ENCODE measurements at places on chromosomes 1 and 21.

DNA sequence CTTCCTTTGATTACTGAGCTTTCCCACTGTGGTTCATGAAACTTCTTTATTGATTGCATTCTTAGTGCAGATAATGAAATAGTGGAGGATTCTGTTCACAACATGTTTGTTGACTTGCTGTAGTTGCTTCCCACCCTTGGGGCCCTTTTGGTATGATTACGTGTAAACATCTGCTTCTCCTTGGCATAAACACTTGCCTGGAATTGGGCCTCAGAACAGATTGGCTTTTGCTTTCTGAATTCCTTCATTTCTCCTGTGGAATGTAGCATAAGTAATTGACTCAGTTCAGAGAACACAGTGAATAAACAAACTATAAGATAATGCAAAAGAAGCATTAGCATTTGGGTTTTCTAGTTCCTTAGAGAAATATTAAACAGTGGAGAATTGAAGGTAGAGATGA, 59.5 kb upstream of the LAMC2 start:
- no peak for DNase-seq

GRCh38 chr1:7516341-7516740, 254.8 kb upstream of the VAMP3 start:
- DNase-seq = no peak

GRCh38 chr21:23809573-23809972, 1797.7 kb downstream of the MRPL39 start:
- no peak for DNase-seq

DNA sequence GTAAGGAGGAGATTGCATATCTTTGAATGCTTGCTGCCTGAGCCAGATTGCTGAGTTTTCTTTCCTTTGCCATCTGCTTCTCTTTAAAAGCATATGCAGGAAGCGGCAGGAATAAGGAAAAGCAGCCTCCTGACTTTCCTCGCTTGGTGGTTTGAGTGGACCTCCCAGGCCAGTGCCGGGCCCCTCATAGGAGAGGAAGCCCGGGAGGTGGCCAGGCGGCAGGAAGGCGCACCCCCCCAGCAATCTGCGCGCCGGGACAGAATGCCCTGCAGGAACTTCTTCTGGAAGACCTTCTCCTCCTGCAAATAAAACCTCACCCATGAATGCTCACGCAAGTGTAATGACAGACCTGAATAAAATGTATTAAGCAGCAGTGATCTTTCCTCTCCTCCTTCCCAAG, 1.5 kb downstream of the CORT start:
- DNase-seq = no peak

DNA sequence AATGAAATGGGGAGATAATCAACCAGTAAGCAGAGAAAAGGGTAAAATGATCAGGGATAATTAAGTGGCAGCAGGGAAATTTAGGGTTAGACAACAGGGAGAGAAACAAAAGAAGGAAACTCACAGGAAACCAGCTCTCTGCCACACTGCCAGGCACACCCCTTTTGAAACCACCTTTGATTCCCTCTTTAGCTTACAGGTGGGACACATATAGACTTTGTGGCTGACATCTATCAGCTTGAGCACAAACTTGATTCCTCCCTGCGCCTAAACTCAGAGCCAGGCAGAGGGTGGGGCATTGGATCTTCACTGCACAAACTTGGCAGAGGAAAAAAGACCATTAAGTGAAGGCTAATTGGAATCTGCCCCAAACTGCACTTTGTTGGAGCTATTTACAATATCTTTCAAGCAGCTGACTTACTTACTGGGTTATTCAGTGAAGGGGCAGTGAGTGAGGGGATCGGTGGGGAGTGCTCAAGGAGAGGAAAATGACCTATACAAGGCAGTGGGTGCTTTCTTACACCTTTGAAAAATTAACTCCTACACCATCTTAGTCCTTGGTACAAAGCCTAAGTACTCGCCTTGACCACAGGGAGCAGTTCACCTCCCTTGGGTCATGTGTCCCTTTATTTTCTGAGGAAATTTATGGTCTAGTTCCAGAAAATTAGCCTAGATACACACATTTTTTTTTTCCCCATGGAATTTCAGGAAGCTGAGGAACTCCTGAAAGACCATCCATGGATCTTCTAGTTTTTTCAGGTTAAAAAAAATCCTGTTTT, 60.2 kb downstream of the PBX1 start:
- no peak for DNase-seq
